ENCODE measurements at places on chromosomes 5 and 9. TPM values are rescaled to one million over a fixed set of nuclear protein-coding genes. Genes with fewer than 3 reads are reported as not detected.
A peak's percentile ranks its signal among the peaks of the same experiment; 100 is the strongest.

DNA sequence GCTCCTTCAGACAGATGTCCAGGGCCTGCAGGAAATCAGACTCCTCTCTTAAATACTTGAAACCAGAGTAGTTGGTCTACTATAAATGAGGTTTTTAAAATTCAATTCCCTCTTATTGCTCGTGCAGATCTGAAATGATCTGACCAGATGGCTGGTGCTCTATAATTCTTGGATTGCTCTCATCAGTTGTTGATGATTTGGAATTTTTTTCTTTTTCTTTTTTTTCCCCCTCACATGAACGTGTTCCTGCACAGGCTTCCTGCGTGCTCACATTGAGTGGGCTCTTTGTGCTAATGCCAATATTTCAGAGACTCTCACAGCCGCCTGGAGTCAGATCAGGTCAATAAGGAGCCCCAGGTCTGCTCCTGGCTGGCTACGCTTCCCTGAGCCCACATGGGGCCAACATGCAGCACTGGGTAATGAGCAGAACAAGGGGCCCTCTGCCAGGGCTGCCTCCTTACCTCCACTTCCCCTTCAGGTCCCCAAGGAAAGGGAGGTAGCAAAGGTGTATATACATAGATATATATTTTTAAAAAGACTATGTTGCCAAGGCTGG lies 82.0 kb downstream of the SIL1 start:
- H3K36me3 ChIP-seq = peaks cover 7% of the 10 kb centered on the region
- no peaks in the 10 kb centered on the region for H3K4me1 ChIP-seq
- DNase-seq = no peak
- no peaks in the 10 kb centered on the region for H3K27me3 ChIP-seq
- H3K4me3 ChIP-seq = no peak overlapping the region

GRCh38 chr5:53568401-53568800 lies 8.0 kb downstream of the NDUFS4 start:
- no peak overlapping the region for H3K27ac ChIP-seq
- H3K36me3 ChIP-seq = peaks cover 6% of the 10 kb centered on the region
- H3K4me1 ChIP-seq = peaks cover 19% of the 10 kb centered on the region
- H3K27me3 ChIP-seq = no peaks in the 10 kb centered on the region
- H3K4me3 ChIP-seq = no peak overlapping the region

DNA sequence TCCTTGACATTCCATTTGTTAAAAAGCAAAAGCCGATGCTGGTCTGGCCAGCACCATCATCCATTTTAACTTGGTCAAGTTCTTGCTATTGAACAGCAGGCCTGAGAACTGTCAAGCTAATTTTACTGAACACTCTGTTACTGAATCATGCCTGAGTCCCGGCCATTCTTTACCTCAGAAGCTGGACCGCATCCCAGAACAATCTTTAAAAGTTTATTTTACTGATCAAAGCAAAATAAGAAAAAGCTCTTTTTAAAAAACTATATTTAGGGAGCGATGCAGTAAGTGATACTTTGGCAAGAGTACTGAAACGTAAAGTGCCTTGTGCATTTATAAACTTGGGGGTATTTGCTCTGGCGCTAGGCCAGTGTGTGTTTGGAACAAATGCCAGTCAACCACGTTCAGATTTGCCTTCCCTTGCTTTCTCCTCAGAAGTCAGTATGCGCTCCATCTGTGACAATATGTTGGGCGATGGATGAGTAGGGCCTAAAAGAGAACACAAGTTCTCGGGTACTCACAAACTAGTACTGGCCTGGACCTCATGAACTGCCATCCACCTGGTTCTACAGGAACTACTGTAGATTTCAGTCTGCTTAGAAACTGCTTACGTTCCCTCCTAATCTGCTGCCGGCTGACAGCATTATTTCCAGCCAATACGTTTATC lies 161.9 kb downstream of the MAPKAP1 start:
- DNase-seq = no peak
- H3K4me1 ChIP-seq = peaks cover 21% of the 10 kb centered on the region
- no peak overlapping the region for H3K4me3 ChIP-seq
- peaks cover 3% of the 10 kb centered on the region for H3K36me3 ChIP-seq
- H3K27ac ChIP-seq = no peak overlapping the region
- H3K27me3 ChIP-seq = no peaks in the 10 kb centered on the region

Gene MEGF10
- 96.1 TPM for total RNA-seq

Gene PCDHGA6
- 0.52 TPM for total RNA-seq

Gene STK32A
- total RNA-seq = 0.61 TPM

- H3K4me1 ChIP-seq = peaks cover 40% of the 10 kb centered on the region
- H3K4me3 ChIP-seq = peak overlapping the region; percentile 91
- H3K36me3 ChIP-seq = no peaks in the 10 kb centered on the region
- peak; percentile 66 for DNase-seq
- peak overlapping the region; percentile 92 for H3K27ac ChIP-seq
- H3K27me3 ChIP-seq = peaks cover 22% of the 10 kb centered on the region
Measured at GRCh38 chr5:177495243-177496060, 2.0 kb downstream of the PDLIM7 start.

DNA sequence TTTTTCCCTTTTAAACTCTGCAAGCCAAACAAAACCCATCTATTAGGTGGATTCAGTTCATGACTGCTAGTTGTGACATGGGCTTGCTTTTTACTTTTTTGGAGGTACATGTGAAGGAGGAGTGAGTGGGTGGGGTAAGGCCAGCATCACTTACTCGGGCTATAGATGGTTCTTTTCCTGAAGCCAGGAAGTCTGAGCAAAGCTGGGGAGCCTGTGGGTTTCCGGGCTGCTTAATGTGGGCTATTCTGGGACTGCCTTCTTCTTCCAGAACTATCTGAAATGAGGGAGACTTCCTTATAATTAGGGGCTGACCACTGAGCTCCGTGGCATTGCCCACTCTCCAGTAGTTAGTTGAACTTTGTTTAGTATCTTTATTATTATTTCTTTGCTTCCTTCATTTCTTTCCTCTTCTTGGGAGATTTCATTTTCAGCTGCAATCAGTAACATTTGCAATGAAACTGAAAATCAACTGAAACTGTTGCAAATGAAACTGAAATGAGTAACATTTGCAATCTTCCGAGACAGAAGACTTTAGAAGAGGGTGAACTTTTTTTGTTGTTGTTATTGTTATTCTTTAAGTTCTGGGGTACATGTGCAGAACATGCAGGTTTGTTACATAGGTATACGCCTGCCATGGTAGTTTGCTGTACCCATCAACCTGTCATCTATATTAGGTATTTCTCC lies 204.9 kb downstream of the LRRC70 start:
- H3K27ac ChIP-seq = no peak overlapping the region
- DNase-seq = no peak
- H3K36me3 ChIP-seq = no peaks in the 10 kb centered on the region

Gene TRAF1
- total RNA-seq = 3.8 TPM

Gene SLC27A6
- not detected for total RNA-seq

Gene RNF183
- not detected for total RNA-seq

DNA sequence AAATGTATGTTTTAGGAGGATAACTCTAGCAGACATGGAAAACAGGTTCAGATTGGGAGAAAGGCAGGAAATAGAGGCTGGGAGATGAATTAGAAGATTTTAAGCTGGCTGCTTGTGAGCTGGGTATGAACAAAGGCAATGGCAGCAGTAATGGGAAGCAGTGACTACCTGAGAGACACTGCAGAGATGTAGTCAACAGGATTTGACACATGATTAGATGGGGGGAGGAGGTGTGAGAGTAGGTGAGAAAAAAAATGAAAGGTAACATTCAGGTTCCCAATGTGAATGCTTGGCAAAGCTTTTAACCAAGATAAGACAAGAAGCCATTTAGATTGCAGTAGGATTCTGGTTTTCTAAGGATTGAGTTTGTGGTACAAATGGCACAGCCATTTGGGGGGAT lies 22.8 kb upstream of the IFNE start:
- DNase-seq = no peak
- peaks cover 8% of the 10 kb centered on the region for H3K4me1 ChIP-seq
- H3K27me3 ChIP-seq = no peaks in the 10 kb centered on the region
- H3K27ac ChIP-seq = no peak overlapping the region
- H3K36me3 ChIP-seq = no peaks in the 10 kb centered on the region

All from neural crest cell (in vitro differentiated cells).